Stimulated activated CD4-positive, alpha-beta T cell treated with anti-CD3 and anti-CD28 coated beads, Interleukin-1b, Interleukin-23, amount 100 ng/mL, for 4 hours (primary cell): ENCODE measurements at places on chromosomes 5 and 9.

DNA sequence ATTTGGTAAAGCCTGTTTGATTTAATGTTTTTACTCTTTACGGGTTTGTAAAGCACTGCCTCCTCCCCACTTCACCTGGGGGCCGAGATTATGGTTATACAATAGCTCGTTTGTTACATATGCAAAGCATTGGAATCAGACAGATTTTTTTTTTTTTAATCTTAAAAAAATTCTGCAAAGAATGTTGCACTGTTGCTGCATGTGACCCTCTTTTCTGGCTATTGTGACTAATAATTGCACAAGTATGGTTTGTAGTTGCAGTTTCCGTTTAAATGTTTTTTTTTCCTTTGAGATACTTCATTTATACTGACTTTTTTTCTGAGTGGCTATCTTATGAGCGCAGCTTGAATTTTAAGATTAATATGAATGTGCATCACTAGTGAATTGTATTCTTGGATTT, 165.3 kb downstream of the KDM4C start:
- DNase-seq = no peak

DNA sequence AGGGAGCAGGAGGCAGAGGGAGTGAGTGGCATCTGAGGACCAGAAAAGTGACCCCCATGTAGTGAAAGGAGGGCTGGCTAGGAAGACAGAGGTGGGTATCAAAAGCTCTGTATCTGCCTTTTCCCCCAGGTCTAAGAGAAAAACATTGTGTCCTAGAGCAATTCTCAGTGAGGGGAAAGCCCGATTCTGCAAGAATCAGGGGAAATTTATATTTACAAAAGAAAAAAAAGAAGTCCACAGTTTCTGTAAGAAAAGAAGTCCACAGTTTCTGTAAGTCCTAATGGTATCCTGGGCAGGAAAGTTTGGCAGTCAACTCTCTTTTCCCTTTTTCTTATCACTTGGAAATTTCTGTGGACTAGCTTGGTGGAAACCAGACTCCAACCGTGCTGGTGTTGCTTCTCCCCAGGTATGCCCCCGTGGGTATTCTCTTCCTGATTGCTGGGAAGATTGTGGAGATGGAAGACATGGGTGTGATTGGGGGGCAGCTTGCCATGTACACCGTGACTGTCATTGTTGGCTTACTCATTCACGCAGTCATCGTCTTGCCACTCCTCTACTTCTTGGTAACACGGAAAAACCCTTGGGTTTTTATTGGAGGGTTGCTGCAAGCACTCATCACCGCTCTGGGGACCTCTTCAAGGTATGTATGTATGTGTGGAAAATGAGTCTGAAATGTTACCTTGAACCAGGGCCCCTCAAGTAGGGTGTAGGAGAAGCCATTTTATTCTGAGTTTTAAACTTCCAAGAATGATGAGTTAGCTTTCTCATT, 73.0 kb downstream of the SLC1A3 start:
- DNase-seq = no peak

- no peak for DNase-seq
Observed at GRCh38 chr9:94865582-94866452, 139.3 kb downstream of the AOPEP start.

DNA sequence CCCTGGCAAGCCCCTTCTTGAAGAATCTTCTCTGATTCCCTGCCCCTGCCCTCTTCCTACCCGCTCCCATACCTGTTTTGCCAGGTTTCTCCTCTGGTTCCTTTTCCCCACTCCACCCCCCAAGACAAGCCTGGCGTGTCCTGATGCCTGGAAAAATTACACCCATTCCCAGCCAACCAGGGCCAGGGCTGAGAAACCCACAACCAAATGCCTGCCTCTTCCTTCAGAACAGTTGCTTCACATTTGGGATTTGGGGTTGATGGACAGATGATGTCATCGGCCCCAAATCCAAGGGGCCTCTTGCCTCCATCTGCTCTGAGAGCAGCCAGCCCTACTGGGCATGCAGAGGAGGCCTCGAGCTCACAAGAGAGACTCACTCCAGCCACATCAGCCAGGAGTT, 8.8 kb upstream of the NEK6 start:
- DNase-seq = no peak

- DNase-seq = no peak
Observed at GRCh38 chr5:143657647-143658285, 154.2 kb upstream of the HMHB1 start.

DNA sequence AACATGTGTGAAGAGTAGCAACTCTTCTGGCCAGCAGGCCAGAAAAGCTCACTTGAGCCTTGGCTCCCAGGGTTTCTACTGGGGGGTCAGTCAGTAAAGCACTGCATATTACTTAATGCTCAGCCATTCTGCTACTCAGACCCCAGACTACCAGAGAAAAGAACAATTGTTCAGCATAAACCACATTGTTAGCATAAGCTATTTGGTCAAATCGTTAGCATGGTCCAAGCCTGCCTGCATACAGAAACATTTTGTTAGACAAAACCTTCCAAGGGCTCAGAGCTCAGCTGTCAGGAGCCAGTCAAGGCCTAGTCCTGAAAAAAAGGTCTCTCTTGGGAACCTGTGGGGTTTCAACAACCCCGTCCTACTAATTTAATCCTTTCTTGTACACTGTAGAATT, 449.3 kb downstream of the PRR16 start:
- no peak for DNase-seq
